Left ventricle myocardium superior (tissue), 1 donor: ENCODE measurements at places on chromosomes 7 and 10. TPM values are rescaled to one million over a fixed set of nuclear protein-coding genes. Genes with fewer than 3 reads are reported as not detected.

GRCh38 chr7:65809259-65809981, 63.5 kb upstream of the VKORC1L1 start:
- DNase-seq, result no peak

Gene GUSB
- 17.8 TPM for total RNA-seq

DNA sequence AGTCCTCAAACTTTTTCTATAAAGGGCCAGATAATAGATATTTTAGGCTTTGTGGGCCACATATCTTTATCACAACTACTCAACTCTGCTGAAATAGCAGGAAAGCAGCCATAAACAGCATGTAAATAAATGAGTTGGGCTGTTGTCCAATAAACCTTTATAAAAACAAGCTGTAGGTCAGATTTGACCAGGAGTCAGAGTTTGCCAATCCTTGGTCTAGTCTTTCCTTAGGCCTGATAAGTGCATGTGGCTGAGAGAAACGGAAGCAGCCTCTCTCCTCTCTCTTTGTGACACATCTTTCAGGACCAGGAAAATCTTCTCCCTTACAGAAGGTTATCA, 724.5 kb downstream of the GRID1 start:
- DNase-seq, result no peak

- DNase-seq, result no peak
Measured at GRCh38 chr7:138116141-138116540, 39.9 kb downstream of the AKR1D1 start.

Gene SKIDA1
- 3.6 TPM for total RNA-seq

Gene CPVL
- 72.6 TPM for total RNA-seq

DNA sequence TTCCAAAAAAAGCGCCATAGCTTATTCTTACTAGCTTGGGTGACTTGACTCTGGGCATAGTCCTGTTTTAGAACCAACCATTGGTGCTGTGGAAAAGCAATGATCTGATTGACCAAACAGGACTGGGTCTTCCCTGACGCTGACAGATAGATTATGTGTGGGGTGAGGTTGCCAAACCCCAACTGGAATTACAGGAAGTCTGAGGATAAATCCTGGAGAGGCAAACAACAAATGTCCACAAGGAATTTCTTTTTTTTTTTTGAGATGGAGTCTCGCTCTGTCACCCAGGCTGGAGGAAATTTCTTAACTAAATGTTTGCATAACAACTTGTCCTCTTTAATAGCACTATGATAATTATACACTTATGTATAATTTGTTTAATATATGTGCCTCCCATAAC, 19.2 kb downstream of the GCC1 start:
- no peak for DNase-seq

Gene AZGP1
- total RNA-seq, result 70.9 TPM

DNA sequence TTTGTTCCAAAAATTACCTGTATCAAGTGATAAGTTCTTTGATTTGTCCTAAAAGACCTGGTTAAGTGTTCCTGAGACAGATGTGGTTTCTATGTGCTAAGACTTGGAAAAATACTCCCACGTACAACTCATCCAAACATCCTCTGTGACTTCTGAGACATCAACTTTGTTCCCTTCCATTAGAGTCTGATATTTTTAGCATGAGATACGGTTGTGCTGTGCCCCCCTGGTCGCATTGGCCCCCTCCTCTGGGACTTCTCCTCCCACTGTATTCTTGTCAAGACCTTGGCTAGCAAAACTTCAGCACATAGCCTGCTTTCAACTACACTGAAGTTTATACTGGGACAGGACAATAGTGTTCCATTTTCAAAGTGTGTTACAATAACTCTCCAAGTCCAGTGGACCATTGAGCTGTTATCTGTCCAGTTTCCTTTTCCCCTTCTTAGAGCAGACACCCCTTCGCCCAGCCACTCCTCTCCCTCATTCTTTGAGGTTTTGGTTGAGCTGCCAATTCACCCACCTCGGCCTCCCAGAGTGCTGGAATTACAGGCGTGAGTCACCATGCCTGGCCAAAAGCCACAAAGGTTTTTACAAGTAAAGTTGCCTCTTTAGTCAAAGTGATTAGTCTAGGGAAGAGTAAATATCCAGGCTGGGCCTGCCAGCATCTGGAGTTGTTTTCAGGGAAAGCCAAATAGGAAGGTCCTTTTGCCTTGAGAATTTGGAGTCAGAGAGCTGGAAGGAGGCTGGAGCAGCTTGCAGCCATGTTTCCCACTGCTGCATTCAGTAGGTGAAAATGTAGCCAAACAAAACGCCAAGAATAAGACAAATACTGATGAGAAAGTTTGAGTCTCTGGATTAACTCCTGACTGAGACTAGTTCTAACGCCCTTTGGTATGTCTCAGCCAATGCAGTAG, 17.8 kb upstream of the PDLIM1 start:
- peak; percentile 68 for DNase-seq

Gene MYH16
- not detected for total RNA-seq

Gene PKD2L1
- total RNA-seq, result not detected

- no peak for DNase-seq
Measured at GRCh38 chr10:2137549-2138174, 400.3 kb upstream of the ADARB2 start.

Gene TMEM270
- total RNA-seq, result not detected

Gene ARMC3
- not detected for total RNA-seq

Gene TRIM73
- total RNA-seq, result 1.3 TPM

GRCh38 chr10:30111340-30112022, 52.1 kb upstream of the JCAD start:
- no peak for DNase-seq
